RWPE1 (cell line): ENCODE measurements at places on chromosomes 7 and 10.

DNA sequence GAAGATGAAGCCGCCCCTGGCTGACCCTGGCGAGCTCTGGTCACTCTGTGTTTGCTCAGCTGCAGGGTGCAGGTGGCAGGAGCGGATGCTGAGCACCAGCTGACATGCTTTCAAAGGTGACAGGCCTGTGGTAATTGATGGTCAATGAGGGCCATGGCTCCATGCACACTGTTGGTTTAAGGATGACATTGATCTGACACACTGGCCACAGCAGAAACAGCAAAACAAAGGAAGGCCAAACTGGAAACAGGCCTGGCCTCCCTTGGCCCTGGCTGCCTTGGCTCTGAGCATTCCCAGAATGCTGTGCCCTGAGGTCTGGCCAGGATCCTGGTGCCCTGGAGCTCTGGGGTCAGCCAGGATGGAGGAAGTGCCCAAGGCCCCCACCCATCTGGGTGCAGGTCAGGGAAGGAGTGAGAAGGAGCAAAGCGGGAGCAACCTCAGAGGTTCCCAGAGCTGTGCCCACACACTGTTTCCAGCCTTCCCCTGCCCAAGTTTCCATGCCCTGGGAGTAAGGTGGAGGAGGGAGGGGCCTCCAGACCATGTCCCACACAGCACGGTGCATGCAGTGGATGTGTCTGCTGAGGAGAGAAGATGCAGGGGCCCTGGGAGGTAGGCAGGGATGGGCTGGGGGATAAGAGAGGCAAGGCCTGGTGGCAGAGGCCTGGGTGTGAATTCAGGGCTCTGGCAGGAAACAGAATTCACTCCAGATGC lies 302.2 kb downstream of the RPS24 start:
- no peak for DNase-seq

DNA sequence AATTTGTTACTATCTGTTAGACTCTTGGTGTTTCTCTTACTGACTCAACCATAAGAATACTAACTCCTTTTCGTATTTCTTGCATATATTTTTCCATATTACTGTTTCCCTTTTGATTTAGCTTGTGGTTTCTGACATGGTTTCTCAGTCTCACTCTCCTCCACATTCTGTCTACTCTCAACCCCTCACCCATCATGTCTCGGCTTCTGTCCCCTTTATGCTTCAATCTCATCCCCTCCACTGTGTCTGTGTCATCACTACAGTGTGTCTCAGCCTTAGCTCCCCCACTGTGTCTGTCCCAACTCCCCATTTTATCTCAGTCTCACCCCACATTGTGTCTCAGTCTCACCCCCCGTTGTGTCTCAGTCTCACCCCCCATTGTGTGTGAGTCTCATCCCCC lies 126.9 kb downstream of the VIPR2 start:
- no peak for DNase-seq

- no peak for DNase-seq
Observed at GRCh38 chr7:68955656-68956055, 642.6 kb upstream of the AUTS2 start.

DNA sequence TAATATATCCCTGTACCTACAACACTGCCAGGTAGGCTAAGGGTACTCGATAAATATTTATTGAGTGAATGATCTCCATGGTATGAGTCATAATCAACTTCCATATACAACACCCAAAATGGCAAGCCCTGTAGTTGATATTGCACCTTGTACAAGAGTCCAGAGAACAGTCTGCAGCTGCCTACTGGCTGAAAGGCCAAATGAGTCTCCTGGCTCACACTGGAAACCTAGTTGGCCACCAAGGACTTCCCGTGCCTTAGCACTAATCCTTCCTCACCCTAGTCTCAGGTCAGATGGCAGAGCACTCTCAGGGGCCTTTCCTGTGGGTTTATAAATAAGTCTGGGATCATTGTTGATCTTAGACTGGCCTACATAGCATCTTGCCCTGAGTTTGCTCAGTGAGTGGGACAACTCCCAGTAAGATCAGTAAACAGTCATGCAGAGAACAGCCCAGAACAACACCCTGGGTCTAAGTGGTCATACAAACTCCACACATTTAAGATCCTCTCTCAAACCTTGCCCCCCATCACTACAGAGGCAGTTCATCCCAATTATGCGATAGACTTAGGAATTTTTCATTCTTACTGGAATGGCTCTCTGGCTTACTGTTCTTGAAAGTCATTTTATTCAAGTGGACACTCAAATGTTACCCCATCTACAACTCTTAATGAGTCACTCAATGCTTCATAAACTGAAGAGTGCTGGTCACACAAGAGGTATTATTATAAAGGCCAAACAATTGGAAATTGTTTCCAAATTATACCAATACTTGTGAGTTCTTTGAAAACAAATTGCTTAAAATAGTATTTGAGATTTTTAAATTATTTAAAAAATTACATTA lies 14.7 kb upstream of the SLC16A9 start:
- DNase-seq, result no peak

DNA sequence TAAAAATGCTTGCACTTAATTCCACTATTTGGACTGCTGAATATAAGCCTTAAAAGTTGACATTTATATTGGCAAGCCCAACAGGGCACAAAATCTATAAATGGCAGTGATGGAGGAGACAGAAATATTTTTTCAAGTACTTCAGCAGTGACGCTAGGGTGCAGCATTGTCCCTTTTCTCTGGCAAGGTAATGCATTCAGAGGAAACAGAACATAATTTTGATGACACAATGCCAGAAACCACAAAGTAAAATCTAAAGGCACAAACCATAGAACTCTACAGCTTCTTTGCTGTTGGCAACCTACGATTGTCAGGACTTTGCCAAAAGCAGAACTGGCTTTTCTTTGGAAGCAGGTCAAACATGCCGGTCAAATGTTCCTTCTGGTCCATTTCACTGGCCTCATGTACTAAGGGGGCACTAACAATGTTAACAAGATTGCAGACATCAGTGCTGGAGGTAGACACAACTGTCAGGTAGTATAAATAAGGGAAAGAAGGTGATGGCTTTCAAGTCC lies 30.9 kb upstream of the FAM133B start:
- DNase-seq, result peak; percentile 41

DNA sequence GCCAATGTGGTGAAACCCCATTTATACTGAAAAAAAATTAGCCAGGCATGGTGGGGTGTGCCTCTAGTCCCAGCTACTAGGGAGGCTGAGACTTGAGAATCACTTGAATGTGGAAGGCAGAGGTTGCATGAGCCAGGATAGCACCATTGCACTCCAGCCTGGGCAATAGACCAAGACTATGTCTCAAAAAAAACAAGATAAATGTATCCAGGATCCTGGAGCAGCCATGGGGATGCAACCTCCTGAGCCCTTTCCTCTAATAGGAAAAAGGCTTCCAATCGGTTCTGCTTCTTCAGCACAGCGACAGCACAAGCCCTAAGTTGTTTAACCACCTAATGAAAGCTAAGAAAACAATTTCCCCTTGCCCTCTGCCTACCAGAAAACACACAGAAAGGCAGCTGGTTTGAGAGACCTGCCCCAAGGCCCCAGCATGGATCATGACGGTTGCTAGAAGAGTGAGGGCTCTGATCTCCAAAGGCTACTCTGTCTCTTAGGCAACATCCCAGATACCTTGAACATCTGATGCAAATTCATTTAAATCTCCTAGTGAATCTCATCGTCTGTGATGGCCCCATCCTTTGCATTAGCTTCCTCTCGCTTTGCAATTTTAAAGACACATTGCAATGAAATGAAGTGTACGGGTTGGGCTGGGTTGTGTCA lies 220.8 kb downstream of the ARHGAP21 start:
- no peak for DNase-seq
